Myocyte (in vitro differentiated cells): ENCODE measurements at places on chromosomes 6 and 20. TPM values are rescaled to one million over a fixed set of nuclear protein-coding genes. Genes with fewer than 3 reads are reported as not detected.

Gene SLC4A11
- total RNA-seq, result 10.3 and 12.2 TPM in 2 replicates

Gene TFAP2A
- total RNA-seq, result 0.21 and 0.59 TPM in 2 replicates

DNA sequence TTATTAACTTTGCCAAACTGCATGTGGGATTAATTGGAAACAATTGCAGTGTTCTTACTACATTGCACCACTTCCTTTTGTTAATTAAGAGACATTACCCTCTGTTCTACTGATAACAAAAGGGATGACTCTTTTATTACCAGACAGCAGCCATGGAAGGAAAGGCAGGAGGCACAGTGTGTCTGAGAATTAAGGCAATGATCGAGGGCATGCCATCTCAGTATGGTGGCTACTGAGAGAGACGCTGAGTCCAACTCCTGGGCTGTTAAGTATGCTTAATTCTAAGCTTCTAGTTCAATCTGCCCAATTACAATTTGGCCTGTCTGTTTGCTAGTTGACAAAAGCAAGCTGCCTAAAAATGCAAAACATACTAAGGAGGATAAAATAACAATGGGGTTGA lies 227.4 kb downstream of the PHACTR1 start:
- DNase-seq, result no peak

GRCh38 chr20:53847837-53848170 lies 222.6 kb downstream of the BCAS1 start:
- peak; percentile 49 for DNase-seq

GRCh38 chr6:12289933-12290820 lies at the start of gene EDN1:
Gene EDN1, plus strand, starts transcription at chr6:12290361. Its CDS starts 269 bp downstream, at chr6:12290630.
- peak; percentile 81 for DNase-seq

DNA sequence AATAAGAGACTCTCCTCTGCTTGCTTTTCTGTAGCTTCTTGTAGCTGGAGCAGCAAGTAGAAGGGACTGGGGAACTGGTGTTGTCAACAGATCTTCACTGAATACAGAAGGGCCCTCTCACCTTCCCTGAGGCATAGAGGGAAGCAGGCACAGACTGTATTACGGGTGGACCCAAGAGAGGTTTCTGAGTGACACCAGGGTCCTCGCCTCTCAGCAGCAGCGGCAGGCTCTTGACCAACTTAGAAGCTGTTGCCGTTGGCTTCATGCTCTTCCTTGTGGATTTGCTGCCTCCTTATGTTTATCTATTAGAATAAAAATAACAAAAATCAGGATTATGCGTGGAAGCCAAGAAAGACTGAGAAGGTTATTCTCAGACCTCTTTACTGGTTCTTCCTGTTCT lies 31.7 kb downstream of the GFRA4 start:
- DNase-seq, result no peak

DNA sequence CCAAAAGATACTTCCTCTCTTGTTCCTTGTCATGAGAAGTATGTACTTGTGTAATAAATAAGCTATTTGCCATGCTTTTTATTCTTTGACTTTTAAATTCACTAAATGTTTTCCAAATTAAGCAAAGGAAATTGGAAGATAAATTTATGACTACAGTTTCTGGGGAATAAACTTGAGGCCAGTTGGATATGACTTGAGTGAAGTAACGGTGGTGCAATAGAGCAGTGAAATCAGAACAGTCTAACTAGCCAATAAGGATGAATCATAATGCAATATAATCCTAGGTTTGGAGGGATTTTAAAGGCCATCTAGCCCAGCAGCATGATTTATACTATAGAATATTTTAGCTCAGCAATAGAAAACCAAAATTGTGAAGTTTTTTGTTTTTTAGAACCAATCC lies 183.8 kb upstream of the TCF21 start:
- peak; percentile 44 for DNase-seq

GRCh38 chr6:107509506-107509905 lies 19.6 kb downstream of the SOBP start:
- peak; percentile 14 for DNase-seq

- DNase-seq, result no peak
Measured at GRCh38 chr6:106446983-106447382, 86.5 kb downstream of the CRYBG1 start.
